Muscle of leg (tissue), 16 donors: ENCODE measurements at places on chromosomes 3 and 15. TPM values are rescaled to one million over a fixed set of nuclear protein-coding genes. Genes with fewer than 3 reads are reported as not detected.

STAB1 gene
- total RNA-seq: 58.4 TPM

GOLGA8K gene
- 0.75 TPM for total RNA-seq

- DNase-seq: no peak
These were observed 401 bp downstream of the RAMAC start for GRCh38 chr15:82986442-82986780.

GRCh38 chr15:75023872-75024636 is 664 bp downstream of the PPCDC start:
- peak; percentile 61 for DNase-seq

DNA sequence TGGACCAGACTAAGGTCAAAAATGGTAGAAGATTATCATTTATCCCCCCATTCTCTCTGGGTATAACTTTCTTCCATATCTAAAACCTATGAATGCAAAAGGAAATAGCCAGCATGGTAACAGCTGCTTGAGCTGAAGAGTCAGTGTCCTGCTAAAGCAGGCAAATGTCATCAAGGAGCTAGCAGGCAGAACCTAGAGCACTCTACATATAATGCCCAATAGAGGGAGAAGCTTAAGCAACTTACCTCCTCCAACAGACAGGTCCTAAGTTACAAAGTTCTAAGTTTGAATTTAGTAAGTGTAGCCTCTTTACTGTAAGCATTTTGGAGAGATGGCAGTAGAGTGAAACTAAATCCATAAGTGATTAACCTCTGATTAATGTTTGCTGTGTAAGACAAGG is 7.7 kb downstream of the RAF1 start:
- no peak for DNase-seq

- DNase-seq: no peak
These were observed 8.1 kb upstream of the SCG3 start for GRCh38 chr15:51672913-51673857.

DNA sequence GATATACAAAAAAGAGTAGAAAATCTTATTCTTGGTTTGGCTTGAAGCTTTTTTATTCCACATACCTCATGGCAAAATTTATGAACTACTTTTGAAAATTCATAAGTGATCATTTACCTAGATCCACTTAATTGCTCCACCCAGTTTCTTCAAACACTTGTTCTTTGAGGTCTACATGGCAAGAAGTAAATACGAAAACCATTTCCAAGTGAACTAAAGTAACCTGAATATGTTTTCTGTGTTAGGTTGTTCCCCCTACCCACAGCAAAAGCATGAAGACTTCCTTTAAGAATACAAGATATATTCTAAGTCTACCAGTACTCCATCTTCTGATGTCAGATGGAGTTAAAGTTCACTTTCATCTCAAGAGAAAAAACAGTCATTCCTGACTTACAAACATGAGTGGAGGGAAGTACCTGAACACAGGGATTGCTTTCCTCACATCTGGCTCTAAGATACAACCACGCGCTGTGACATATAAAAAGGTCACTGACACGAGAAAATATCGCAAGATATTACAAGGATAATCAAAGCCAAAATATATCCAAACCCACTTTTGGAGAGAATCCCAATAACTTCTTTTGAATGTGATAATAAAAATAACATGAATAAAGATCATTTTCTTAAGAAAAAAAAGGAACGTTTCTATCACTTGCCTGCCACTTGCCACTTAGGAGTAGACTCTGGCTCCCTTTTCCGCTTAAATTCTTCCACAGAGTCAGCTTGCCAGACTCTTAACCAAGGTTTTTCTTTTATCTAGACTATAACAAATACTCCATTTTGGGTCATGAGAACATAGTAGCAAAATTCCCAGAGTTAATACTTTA is 424.5 kb downstream of the TIGIT start:
- DNase-seq: no peak

GRCh38 chr15:96381463-96381862 is 51.0 kb downstream of the NR2F2 start:
- DNase-seq: no peak

- DNase-seq: no peak
These were observed 45.2 kb downstream of the RPN1 start for GRCh38 chr3:128605091-128606046.

GRCh38 chr3:115790759-115791158 is 167.4 kb downstream of the GAP43 start:
- peak; percentile 30 for DNase-seq

GRCh38 chr3:112074006-112074405 is 12.2 kb upstream of the C3orf52 start:
- DNase-seq: no peak
